ENCODE measurements at places on chromosomes 2 and 18.

- no peak for DNase-seq
These were observed 13.4 kb upstream of the ZNF512 start for GRCh38 chr2:27569398-27569797.

DNA sequence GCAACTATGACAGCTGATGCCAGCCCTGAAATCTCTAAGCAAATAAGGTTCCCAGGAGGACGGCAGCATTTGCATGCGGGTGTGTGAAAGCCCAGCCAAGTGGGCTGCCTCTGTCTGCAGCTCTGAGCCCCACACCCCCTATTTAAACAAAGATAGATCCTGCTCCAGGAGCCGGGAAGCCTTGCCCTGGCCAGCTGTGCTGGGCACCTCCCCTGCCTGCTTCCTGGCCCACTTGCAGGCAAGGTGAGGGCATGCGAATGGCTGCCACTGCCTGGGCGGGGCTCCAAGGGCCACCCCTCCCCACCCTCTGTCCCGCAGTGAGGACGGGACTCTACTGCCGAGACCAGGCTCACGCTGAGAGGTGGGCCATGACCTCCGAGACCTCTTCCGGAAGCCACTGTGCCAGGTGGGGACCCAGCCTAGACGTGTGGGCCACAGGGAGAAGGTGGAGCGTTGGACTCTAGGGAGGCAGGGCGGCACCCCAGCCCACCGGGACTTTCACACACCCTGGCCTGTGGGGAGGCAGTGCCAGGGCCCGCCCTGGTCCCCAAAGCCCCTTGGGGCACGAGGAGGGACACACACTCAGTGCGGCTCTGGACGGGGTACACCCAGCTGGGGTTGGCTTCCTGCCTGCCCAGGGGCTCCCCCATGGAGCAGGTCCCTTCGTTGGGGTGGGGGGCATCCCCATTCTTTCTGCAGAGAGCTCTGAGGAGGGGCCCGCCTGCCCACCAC is at the start of gene ANO7:
TSS of gene ANO7 (plus strand) at position 317 of the 732 bp plus-strand sequence. CDS start 1,387 bp downstream, outside the sequence.
- no peak for DNase-seq

DNA sequence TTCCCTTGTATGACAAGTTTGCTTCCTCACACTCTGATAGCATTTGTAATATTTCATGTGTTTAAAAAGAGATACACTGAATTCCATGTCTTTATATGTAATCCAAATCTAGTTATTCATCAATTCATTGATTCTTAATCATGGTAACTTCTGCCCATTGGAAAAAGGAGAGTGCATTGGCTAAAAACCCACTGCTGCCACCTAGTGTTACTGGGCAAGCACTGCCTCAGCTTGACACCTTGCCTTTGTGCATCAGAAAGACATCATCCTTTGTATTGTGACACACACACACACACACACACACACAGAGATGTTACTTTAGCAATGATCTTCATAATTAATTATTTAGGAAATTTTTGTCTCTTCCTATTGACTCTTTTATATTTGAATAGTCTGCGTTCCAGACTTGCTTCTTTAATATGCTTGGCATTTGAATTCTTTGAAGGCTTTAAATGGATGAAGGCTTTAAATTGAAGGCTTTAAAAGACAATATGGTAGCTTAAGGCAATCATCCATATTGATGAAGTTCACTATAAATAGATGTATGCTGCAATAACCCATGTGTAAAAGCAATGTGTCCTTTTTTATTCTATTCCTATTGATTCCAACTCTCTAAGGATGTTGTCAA is 414.2 kb upstream of the CHST9 start:
- DNase-seq: peak; percentile 36

DNA sequence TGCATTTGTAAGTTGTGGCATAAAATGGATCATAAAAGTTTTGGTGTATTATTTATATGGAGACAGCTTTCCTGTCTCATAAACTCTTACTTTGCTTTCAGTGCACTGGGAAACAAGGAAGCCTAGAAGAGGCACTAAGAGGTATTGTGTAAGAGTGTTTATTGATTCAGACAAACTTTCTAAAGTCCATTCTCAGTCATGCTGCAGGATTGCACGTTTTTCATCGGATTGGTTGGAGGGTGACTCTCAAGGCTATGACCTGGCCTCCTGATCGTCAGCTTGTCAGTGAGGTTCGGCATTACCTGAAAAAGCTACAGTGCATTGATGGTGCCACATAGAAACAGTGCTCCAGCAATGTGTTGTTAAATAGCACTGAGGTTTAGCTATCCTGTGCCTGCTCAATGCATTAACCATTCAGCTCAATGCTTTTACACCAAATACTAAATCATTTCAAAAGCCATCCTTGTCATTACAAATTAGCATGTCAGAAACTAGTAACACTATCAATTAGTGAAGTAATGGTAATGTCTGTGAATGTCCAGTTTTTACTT is 545.5 kb downstream of the CBLN2 start:
- DNase-seq: no peak

- no peak for DNase-seq
These were observed 302.2 kb downstream of the NDUFA10 start for GRCh38 chr2:239722760-239723470.

- no peak for DNase-seq
These were observed 220.8 kb downstream of the NEDD4L start for GRCh38 chr18:58264840-58265239.

- DNase-seq: no peak
These were observed 117.9 kb downstream of the TANC1 start for GRCh38 chr2:159086342-159086741.

DNA sequence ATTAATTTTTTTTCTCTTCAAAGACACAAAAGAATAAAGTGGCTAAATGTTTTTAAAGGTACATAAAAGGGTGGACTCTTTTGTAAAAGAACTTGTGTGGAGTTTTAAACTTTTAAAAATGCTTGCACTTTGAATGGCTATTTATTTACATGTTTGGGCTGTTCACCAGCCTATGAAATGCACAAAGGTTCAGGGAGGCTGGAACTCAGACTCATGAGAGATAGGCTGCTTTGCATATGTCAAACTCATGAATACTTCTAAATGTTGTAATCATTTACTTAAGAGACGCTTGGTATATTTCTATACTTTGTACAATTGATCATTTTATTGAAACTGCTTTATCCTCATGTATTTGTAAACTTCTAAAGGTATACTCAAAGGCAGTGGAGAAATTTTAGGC is 79.9 kb downstream of the ZEB2 start:
- no peak for DNase-seq

DNA sequence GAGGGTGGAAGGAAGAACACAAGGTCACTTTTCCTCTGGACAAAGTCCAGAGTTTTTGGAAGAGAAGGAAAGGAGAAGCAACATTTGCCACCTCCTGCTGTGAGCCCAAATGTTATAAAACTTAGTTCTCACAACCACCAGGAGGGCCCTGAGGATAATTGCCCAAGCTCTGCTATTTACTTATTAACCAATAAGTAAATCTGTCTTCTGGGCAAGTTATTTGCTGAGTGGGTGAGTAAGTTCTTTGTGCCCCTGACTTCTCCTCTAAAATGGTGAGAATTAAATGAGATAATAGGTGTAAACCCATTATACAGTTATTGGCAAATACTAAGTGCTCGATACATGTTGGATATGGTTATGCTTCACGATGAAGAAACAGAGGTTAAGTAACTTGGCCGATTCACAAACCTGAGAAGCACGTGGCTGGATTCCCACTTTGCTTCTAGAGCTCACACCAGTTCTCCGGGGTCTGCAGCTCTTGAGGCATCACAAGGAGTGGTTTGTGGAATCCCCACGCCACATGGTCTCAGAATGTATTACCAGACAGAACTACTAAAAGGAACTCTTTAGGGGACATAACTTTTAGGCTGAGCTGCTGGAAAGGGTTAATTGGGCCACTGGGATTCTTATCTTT is 164.1 kb downstream of the MYCN start:
- no peak for DNase-seq

- DNase-seq: peak; percentile 5
These were observed 68.8 kb upstream of the CD28 start for GRCh38 chr2:203637471-203638167.

DNA sequence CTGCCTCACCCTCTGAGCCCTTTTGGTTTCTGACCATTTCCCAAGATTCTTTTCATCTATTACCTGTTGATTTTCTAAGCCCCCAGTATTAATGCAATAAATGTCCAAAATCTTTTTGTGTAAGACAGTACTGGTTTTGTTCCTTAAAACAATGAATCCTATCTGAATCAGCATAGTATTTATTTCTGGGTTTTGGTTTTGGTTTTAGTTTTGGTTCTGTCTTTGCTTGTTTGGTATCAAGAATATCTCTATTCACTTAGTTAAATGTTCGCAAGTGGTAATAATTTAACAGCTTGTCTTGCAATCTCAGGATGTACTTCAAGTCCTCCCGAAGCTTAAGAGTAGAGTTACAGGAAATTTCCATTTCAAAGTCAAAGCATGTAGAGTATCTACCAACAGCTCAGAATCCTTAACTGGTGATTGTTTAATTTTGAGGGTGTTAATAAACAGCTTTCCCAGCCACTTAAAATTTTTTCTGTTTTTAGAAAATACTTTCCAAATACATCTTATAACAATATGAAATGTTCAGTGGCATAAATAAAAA is 67.7 kb upstream of the NEDD4L start:
- DNase-seq: no peak

DNA sequence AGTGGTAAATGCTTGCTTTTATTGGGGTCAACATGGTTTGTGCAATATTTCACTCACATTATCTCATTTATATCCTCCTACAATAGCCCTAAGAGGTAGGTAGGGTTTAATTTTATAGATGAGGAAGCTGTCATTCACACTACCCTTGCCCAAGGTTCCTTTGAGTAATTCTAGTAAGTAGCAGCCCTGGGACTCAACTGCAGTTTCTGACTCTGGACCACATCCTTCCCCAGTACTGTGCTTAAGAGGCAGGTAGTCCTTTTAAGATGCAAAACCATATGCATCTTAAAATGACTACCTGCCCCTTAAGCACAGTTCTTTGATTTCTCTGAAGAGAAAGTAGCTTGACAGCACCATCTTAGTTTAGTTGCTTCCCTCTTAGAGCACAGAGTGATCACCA is 15.7 kb upstream of the NT5C1B start:
- DNase-seq: no peak

GRCh38 chr2:11541693-11542274 is 7.9 kb downstream of the GREB1 start:
- DNase-seq: no peak

GRCh38 chr18:36066686-36067054 is 689 bp downstream of the RPRD1A start:
- peak; percentile 20 for DNase-seq

GRCh38 chr18:46171331-46171730 is 67.1 kb downstream of the HAUS1 start:
- DNase-seq: no peak

GRCh38 chr2:58598171-58598570 is 357.0 kb upstream of the FANCL start:
- no peak for DNase-seq

DNA sequence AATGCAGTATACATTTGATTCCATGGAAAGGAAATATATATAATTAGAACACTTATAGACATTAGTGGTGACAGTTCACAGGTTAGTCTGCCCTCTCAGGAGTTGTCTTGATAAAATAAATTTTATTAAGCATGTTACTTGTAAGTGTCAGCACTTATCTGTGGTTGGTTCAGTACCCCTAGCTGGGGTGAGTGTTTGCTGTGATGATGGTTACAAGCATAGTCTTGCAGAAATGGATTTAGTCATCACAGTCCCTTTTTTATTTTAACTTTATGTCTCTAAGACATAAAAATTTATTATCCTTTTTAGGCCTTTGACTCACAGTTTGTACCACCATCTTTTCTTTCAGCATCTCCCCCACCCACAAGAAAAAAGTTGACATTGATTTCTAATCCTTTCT is 52.1 kb downstream of the NCK2 start:
- no peak for DNase-seq

GRCh38 chr2:180761224-180761623 is 219.2 kb upstream of the UBE2E3 start:
- no peak for DNase-seq

- DNase-seq: peak; percentile 36
These were observed 597 bp downstream of the RNF103 start for GRCh38 chr2:86623043-86623493.

GRCh38 chr2:46001290-46001689 is 295.9 kb upstream of the EPAS1 start:
- DNase-seq: no peak

DNA sequence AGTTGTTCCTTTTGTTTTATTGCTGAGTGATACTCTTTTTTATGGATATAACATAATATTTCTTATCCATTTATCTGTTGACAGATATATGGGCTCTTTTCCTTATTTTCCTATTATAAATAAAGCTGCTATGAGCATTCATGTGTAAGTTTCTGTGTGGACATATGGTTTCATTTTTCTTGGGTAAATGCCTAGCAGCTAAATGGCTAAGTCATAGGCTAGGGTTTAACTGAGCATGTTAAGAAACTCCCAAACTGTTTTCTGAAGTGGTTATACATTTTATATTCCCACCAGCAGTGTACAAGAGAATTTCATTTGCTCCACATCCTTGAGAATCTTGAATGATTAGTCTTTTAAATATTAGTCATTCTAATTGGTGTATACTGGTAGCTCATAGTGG is 786.6 kb upstream of the CDH2 start:
- no peak for DNase-seq

GRCh38 chr2:240872317-240873097 is 3.9 kb downstream of the AGXT start:
- DNase-seq: no peak

DNA sequence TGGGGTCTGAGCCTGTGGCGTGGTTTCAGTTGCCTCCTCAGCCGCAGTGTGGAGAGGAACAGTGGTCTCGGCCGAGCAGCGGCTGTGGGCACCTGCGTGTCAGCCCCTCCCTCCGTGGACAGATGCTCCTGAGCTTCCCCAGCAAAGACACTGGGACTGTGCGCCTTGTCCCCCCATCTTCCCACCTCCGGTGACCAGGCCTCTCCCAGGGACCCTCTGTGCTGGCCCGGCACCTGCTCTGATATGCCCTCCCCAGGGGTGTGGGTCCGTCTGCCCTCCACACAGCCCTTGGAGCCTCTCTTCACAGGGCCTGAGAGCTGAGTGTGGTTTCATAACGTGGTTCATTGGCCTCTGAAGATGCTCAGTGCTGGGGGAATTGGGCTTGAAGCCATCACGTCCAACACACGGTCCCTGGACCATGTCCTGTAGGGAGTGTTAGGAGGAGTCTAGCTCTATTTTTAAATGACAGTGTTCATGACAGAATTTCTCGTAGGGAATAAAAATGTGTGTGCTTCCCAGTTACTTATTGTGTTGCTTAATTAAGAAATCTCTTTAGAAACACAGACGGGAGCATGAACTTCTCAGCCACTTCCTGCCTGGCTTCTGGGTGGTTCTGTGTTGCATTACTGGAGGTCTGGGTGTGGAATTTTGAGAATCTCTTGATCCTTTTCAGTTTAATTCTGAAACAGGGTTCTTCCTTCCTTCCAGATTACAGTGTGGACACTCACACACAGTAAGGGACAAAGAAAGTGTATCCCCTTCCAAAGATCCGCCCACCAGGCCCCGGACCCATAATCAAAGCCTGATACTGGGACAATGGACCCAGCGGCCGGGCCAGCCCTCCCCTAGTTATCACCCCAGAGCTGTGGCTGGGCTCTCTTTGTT is 110.7 kb downstream of the NFATC1 start:
- DNase-seq: peak; percentile 48

- DNase-seq: peak; percentile 94
These were observed 19.4 kb downstream of the TOGARAM2 start for GRCh38 chr2:29000481-29000880.
